Activated CD4-positive, alpha-beta T cell treated with anti-CD3 and anti-CD28 coated beads, Interleukin-2, amount 50 U/mL, for 4 hours (primary cell): ENCODE measurements at places on chromosomes 16 and 17.

- no peak for DNase-seq
Observed at GRCh38 chr16:27232901-27233625, 29.7 kb downstream of the KDM8 start.

DNA sequence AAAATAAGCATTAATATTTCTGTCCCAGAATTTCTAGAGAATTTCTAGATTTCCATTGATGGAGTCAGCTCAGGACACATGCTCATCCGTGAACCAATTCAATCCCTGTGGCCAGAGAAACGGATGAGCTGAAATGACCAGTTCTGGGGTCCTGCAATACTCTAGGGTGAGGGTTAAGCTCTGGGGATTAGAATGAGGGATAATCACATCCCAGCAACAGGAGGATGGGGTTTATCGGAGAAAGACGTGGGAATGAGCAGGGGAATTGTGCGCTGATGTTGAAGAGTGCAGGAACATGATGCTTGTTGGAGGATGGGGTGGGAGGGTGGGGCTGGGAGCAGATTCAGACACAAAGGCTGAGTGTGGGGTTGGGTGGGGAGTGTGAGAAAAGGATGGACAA is 64.1 kb downstream of the SLC5A11 start:
- DNase-seq, result no peak

DNA sequence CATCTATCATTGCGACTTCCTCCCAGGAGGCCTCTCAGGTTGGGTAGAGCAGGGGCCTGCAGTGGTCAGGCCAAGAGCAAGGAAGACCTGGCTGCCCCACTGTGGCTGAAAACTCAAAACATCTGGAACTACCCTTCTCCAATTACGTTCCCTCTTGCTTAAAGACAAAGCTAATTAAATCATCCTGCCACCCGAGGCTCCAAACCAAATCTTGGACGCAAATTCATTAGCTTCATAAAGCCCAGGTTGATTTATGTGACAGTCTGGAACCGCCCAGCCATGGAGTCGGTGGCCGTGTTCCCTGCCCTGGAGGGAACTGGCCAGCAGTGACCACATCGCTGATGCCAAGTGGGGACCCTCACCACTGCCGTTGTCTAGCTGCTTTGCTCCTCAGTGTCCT is 21.4 kb downstream of the GRIN2C start:
- no peak for DNase-seq

DNA sequence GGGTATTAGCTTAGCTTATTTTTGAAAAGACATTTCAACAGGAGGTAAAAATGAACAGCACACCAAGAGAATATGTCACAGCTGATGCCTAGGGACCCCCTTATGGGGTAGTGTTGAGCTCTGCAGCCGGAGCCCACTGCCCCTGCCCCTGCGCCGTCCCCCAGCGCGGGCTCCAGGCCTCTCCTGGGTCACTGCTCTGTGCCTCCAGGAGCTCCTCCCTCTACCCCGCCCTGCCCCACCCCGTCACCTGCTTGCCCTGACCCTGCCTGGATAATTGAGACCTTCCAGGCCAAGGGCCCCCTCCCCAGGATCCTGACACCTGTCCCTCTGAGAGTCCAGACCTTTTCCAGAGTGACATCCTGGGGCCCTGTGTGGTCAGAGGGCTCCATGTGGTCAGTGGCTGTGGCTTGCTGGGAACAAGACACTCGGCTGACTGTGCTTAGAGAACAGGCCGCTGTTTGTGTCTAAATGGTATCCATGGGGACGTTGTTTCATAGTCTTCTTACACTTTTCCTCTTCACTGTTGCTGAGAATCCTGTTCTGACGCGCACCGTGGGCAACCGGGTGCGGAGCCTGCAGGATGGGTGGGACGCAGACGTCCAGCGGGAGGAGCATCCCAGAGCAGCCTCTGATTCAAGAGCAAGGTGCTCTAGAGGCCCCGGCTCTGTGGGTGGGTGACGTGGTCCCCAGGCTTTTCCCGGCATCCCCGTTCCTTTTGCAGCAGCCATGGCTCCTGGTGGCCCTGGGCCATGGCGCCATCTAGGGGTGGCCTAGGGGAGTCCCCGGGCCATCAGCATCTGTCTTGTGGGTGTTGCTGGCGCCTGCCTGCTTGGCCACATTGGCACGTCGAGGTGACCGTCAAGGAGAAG is 20.0 kb upstream of the WFIKKN1 start:
- DNase-seq, result peak; percentile 49

DNA sequence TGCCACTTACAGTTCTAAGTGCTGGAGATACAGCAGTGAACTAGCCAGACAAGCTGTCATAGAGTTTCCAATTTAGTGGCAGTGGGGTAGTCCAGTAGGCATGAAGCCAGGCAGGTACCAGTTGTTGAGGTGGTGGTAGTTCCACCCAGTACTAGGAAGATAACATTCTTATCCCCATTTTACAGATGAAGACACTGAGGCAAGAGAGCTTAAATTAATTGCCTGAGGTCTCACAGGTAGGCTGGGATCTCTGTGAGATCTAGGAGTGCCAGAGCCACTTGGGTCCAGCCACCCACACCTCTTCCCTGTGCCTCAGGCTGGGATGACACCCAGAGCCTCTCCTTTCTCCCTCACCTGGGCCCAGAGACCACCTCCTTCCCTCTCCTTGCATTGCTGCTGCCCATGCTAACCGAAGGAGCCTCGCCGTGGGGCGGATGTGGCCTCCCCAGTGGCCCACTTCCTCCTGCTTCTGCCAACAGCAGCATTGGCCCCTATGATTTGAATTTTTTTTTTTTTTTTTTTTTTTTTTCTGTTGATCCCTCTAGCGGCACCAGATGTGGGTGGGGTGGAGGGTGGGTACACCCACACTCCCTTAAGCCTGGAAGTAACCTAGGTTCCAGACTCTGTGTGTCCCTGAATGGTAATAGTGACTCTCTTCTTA is 114.0 kb downstream of the PRKCB start:
- DNase-seq, result no peak

DNA sequence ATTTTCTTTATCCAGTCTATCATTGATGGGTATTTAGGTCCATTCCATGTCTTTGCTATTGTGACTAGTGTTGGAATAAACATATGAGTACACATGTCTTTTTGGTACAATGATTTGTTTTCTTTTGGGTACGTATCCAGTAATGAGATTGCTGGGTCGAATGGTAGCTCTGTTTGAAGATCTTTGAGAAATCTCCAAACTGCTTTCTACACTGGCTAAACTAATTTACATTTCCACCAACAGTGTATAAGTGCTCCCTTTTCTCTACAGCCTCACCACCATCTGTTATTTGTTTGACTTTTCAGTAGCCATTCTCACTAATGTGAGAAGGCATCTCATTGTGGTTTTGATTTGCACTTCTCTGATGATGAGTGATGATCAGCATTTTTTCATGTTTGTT is 103.7 kb downstream of the GOSR1 start:
- no peak for DNase-seq

DNA sequence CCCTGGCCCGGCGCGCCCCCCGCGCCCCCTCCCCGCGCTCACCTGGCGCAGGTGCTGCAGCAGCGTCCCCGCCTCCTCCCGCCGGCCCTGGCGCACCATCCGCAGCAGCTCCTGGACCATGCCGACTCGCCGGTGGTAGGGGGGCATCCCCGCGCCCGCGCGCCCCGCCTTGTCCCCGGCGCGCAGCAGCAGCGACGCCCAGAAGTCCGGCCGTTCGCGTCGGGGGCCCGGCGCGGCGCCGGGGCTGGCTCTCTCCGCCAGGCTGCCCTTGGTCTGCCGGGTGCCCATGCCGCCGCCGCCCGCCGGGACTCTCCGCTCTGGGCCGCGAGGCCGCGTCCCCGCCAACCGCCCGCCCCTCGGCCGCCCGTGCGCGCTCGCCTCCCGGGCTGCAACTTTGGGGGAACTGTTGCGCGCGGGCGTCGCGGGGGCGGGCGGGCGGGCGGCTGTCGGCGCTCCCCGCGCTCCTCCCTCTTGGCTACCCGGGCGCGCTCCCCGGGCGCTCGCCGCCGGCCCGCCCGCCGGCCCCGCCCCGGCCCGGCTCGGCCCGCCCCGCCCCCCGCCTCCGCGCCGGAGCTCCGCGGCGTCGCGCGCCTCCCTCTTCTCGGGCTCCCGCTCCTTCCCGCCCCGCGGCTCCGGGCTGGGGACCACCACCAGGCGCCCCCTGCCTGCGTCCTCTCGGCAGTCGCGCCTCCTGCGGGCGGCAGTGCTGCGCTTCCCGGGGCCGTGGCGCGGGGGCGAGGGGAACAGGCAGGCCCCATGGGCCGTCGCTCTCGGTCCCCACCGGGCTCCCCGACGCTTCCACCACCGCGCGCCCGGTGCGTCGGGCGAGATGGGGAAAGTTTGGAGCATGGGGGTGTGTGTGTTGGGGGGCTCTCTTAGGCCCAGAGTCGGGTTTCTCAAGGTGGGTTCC is at the start of gene LRRC75A:
TSS of gene LRRC75A (minus strand) at position 491 of the 910 bp plus-strand sequence. CDS start at position 288, 203 bp downstream.
- peak; percentile 45 for DNase-seq

- DNase-seq, result no peak
Observed at GRCh38 chr17:10421211-10421610, 539 bp downstream of the MYH8 start.

GRCh38 chr16:15739950-15740349 is 89.9 kb downstream of the NDE1 start:
- no peak for DNase-seq

- no peak for DNase-seq
Observed at GRCh38 chr17:7811251-7811650, 22.8 kb upstream of the KDM6B start.

DNA sequence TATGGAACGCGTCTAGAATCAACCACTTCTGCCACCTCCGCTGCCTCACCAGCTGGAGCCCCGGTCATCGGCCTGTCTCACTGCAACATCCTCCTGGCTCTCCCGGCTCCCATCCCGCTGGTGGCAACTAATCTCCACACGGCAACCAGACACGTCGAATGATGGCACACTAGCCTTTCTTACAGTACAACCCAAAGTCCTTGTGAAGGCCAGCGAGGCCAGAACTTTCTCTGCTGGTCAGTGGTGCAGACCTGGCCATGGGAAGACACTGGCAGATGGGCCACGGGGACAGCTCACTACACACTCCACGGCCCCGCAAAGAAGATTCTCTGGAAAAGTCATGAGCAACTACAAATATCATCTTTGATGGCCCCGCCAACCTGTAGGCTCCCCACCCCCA is 117.6 kb downstream of the RMI2 start:
- no peak for DNase-seq

DNA sequence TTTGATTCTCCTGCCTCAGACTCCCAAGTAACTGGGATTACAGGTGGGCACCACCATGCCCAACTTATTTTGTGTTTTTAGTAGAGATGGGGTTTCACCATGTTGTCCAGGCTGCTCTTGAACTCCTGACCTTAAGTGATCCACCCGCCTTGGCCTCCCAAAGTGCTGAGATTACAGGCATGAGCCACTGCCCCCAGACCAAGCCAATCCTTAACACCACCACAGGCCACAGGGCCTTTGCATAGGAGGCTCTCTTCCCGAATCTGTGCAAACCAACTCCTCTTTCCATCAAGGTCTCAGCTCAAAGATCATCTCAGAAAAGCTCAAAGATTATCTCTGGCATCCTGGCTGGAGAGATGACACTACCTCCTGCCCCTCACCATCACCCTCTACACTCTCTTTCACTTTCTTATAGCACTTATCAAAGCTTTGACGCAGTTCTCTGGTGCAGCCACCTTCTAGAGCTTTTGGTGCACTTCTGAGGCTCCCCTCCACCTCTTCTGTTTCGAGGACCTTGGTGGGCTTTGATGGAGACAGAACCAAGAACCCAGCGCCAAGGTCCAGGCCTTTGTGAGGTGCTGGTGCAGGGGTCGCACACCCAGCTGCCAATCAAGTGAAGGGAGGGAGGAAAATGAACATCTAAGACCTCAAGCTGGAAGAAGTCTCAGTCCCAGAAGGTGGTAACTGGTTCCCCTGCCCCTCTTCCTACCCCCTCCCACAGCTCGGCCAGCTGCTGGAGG is 23.2 kb upstream of the PHB1 start:
- no peak for DNase-seq

- no peak for DNase-seq
Observed at GRCh38 chr16:11139326-11140097, 116.5 kb downstream of the SOCS1 start.

DNA sequence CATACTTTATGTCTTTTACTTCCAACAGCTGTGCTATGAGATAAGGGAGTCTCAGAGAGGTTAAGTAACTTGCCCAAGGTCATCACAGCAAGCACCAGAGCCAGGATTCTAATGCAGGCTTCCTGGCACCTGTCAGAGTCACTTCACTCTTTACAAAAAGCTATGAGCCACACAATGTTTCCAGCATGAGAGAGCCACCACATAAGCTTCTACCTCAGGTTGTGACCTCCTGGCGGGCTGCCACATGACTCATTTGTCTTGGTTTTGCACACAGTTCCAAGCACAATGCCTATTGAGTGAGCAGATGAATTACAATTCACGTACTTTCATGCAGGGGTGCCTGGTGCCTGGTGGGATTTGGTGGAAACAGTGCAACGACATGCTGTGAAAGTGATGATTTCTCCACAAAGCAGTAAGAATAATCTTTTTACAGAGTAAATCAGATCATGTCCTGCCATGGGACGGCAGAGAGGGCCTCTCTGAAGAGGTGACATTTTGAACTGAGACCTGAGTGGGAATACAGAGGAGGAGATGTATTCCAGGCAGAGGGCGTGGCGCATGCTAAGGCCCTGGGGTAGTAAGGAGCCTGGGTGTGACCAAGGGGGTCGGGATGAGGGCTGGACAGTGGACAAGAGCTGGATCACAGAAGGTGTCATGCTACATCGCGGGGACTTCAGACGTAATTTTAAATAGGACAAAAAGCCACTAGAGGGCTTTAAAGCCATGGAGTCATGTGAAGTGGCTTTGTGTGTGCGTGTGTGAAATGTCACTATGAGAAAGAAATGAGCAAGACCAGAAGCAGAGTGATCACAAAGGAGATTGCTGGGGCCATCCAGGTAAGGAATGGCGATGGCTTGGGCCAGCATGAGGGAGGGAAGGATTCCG is 53.4 kb downstream of the CACNG3 start:
- no peak for DNase-seq

DNA sequence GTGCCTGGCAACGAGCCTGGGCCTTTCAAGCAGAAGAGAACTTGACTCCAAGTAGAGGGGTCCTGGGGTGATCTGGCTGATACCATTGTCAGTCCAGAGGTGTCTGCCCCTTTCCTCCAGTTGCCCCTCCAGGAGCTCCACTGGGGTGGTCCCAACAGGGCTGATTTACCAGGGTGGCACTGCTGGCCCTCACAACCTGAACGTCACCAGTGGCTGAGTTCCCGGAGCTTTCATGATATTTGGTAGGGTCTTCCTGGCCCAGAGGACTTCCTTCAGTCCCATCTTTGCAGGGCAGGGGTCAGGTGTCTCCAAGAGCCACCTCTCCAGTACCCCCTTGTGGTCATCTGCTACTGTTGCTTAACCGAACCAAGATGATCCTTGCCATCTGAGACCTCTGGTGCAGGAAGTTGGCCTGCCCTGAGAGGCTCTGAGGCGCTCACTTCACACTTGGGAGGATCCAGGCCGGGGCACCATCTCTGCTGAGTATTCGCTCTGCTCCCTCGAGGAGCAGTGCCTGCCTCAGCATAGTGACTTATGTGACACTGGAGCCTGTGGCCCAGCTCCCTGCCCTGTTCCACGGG is 3.5 kb downstream of the LIMD2 start:
- DNase-seq, result no peak
